ENCODE measurements at places on chromosomes 2 and 18.
A peak's percentile ranks its signal among the peaks of the same experiment; 100 is the strongest.

GRCh38 chr2:122822319-122822718 is 1066.9 kb downstream of the TSN start:
- DNase-seq, result no peak

DNA sequence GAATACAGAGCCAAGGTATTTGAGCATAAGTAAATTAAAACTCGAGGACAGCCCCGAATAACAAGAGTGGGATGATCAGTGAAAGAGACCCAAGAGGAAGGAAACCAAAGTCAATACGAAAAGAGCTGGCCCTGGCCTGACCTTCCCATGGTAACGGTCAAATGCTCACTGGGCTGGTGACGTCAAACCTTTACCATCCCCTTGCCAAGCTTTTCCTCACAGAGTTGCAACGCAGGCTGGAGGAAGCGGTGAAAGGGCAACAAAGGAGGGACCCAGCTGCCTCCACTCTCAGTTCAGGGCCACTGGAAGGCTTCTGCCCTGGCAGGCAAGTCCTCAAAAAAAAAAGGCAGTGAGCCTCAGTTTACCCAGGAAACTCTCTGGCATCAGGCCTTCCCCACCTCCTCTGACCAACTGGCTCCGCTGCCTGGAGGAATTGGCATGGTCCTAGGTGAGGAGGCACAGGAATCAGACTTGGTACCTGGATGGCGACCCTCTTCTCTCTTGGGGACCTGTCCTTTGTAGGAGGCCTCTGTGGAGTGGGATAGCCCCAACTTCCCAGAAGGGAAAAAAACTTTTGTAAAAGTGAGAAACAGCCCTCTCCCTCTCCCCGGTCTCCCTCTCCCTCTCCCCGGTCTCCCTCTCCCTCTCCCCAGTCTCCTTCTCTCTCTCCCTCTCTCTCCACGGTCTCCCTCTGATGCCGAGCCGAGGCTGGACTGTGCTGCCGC is 212.4 kb downstream of the ANAPC1 start:
- DNase-seq, result no peak

GRCh38 chr2:217001740-217002139 is 141.9 kb upstream of the TNP1 start:
- DNase-seq, result no peak

DNA sequence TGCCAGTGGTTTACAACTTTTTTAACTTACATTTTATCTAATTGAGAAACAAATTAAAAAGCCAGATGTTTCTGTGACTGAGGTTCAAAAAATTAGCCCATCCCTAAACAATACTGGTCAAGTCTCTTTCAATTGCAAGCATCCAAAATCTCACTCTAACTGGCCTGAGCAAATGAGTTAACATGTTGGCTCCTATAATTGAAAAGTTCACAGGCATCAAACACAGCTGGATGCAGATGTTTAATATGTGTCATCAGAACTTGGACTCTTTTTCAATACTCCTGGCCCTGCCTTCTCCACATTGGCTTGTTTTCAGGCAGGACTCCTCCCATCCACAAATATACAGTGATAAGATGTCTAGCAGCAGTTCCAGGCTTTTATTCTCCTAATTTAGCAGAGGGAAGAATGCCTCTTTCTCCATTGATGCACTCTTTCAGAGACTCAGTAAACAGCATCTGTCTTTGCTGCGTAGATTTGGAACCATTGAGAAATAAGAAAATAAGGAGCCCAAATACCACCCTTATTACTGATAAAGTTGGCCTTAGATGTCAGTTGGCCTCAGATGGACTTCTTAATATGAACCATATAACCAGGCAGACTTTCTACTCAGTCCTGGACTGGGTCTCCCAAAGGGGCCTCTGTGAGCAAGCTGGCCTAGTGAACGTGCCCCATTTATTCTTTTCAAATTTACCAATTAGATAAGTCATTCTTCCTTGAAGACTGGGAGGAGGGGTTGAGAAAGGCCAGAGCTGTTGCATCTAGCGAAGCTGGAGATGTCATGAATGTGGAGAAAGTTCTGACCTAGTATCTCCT is 30.4 kb upstream of the FN1 start:
- DNase-seq, result no peak

- DNase-seq, result no peak
Measured at GRCh38 chr18:35030277-35030989, 10.8 kb upstream of the MAPRE2 start.

- no peak for DNase-seq
Measured at GRCh38 chr2:149041482-149041881, 3.0 kb downstream of the LYPD6B start.

GRCh38 chr2:18599509-18600254 is 10.3 kb upstream of the NT5C1B start:
- no peak for DNase-seq

DNA sequence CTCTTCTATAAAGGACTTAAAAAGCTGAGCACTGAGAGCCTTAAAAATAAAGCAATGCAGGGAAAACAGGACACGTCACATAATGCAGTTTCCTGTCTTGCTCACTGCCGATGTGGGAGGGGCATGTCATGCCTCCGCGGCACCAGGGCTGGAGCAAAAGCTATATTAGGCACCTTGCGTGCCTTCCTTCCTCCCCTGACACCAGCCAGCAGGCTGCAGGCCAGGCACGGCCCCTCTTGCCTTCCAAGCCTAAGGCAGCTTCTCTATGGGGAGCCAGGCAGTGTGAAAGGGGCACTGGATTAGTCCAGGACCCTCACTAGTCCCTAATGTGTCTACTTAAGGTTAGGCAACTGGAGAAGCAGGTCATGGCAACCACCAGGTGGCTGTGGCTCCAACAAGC is 26.3 kb downstream of the MRPL35 start:
- peak; percentile 26 for DNase-seq

DNA sequence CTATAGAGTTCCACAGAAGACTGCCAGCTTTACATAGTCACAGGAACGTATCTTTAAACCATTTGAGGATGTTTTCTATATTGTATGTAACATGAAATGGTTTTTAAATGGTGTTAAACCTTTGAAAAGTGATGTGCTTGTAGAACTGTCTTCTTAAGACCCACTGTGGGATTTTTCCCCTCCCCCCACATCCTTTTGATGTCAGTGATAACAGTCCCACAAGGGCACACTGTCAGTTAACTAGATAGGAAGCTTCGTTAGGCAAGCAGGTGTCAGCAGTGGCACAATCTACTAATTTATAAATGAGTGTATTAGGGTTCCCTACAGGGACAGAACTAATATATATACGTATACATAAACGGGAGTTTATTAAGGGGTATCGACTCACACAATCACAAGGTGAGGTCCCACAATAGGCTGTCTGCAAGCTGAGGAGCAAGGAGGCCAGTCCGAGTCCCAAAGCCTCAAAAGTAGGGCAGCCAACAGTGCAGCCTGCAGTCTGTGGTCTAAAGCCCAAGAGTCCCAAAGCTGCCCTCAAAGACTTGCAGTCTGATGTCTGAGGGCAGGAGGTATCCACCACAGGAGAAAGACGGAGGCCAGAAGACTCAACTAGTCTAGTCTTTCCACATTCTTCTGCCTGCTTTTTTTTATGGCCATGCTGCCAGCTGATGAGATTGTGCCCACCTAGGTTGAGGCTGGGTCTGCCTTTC is 23.8 kb upstream of the HNRNPLL start:
- no peak for DNase-seq

DNA sequence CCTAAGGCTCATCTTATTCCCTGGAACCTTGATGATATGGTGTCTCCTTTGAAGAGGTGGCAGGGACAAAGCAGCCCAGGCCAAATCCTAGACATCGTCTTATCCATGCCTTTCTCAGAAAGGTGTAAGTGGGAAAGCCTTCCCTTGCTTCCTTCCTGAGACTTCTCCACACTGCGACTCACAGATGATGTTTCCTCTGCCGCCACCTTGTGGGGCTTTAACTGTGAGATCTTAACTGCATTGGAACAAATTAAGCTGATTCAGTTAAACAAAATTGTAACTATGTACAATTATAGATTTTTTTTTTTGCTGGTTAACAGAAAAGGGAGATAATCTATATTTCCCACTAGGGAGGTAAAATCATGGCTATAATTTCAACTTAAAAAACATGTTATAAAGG is 10.0 kb upstream of the GCA start:
- no peak for DNase-seq

GRCh38 chr2:181857483-181857882 is 34.0 kb upstream of the ITPRID2 start:
- DNase-seq, result no peak

DNA sequence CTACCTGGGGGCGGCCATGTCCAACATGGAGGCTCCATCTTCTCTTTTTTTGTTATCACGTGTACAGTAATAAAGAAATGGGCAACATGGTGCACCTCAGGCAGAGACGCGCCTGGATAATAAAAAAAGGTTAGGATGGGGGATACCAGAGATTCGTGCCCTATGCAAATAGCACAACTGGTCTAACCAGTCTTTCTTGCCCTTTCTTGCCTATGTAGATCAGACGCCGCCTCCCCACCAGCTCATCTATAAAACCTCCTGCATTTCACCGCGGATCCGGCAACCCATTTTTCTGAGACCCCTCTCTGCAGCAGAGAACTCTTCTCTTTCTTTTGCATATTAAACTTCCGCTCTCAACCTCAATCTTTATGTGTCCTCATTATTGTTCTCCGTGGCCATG is 68.7 kb downstream of the MYL12B start:
- DNase-seq, result no peak

DNA sequence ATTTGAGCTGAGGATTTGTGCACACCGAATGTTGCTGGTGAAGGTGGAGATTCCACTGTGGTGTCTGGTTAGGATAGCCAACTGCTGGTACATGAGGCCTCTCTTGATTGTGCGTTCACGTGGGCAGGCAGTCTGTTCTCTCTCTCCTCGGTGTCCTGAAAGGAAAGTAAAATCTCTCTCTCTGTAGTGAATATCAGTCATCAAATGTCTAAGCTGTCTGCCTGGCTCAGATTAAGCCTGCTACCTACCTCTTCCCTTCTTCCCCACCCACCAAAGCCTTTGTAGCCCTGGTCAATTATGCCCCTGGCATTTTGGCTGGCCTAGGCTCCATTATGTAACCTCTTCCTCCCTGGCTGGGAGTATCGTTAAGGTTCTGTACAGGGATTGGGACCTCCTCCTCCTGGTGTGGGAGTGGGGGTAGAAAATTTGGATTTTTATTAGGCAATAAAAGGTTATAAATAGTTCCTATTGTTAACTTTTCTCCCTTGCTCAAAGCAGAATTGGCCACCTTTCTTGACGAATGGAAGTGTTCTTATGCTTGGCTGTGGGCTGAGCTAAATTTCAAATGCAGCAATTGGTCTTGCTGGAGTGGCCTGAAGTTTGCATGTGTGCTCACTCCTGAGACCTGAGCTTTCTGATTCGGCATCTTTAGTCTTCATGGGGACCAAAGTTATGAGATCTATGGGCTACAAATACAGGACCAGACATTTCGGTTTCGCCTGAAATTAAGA is 148.8 kb downstream of the WDSUB1 start:
- DNase-seq, result no peak

Data from activated CD4-positive, alpha-beta T cell treated with anti-CD3 and anti-CD28 coated beads for 24 hours (primary cell).